ENCODE measurements at places on chromosomes 7 and 10.
A peak's percentile ranks its signal among the peaks of the same experiment; 100 is the strongest.

DNA sequence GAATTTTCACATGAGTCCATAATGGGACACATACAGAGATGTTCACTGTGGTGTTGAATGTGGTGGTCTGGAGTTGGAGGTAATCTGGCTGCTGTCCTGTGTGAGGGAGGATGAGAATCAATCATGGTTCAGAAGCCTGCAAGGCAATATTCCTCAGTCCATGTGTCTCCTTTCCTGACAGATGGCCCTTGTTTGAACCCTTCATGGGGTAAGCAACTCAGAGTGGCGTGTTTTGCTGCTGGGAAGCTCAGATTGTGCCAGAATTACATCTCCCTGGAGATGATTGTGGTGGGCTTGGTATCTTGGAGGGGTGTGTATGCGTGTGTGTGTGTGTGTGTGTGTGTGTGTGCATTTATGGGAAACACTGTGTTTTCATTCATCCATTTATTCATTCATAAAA lies 44.5 kb upstream of the COMTD1 start:
- DNase-seq = no peak

DNA sequence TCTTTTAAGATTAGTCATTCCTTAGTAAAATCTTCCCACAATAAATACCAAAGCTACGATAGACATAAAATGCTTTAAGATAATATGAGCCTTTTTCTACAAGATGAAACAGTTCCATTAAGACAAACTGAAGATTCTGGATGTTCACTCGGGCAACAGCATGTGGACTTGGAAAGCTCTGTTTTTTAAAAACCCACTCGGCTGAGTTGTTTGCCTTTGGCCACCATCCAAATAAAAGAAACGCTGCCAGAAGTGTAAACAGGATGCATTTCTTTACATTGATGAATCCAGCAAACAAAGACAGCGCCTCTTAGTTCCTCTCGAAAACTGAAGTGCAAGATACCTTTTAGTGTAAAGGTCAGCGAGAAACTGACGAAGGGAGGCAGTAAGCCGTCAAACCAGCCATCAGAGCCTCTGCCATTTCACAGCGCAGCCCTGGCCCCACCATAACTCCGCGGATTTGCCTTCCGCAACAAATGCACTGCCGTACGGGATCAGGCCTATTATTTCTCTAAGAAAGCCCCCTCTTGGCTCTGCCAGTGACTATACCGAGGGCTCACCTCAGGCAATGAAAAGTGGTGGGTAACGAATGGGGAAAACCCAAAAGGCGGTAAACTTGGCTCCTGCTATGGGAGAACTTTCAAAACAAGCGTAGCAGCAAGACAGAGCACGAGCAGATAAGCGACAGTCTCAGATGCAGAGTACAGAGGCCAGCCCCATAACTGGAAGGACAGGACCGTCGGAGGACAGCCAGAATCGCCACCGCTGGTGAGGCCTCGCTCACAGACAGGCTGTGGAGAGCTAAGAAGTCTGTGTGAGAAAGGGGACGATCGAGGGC lies 41.4 kb downstream of the GNA12 start:
- no peak for DNase-seq

DNA sequence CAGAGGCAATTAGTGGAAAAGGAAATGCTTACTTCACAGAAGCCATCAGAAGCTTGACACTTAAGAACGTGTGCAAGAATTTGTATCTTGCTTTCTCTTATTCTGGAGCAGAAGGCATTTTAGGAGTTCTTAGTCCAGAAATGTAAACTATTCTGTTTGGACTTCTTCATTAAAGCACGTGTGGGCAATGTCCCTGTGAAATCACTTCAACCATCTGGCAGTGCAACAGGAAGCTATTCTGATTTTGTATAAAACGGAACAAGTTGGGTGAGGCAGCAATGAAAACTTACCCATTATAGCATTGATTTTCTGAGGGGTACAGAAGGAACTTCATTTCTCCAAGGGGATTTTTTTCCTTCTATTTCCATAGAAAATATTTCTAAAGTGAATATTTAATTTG lies 21.3 kb upstream of the ARHGAP21 start:
- DNase-seq = no peak

DNA sequence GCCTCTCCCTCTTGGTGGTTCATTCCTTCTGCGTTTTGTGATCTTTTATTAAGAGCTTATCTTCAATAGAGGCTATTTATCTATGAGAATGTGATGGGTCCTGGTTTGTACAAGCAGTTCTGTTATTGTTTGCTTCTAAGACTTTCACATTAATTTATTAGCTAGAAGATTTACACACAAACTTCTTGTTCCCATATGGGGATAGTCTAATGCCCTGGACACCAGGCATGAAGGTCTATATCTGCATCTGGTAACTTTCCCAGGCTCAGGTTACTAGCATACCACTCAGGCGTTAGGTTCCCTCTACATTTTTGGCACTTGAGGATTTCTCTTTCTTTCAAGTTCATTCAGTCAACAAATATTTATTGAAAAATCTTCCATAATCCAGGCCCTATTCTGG lies 7.7 kb downstream of the XPNPEP1 start:
- DNase-seq = no peak

- DNase-seq = no peak
Measured at GRCh38 chr7:142795339-142795863, 24.6 kb downstream of the PRSS2 start.

GRCh38 chr10:81820418-81820817 lies 54.6 kb upstream of the NRG3 start:
- no peak for DNase-seq

- no peak for DNase-seq
Measured at GRCh38 chr10:93947524-93947923, 46.2 kb upstream of the PLCE1 start.

DNA sequence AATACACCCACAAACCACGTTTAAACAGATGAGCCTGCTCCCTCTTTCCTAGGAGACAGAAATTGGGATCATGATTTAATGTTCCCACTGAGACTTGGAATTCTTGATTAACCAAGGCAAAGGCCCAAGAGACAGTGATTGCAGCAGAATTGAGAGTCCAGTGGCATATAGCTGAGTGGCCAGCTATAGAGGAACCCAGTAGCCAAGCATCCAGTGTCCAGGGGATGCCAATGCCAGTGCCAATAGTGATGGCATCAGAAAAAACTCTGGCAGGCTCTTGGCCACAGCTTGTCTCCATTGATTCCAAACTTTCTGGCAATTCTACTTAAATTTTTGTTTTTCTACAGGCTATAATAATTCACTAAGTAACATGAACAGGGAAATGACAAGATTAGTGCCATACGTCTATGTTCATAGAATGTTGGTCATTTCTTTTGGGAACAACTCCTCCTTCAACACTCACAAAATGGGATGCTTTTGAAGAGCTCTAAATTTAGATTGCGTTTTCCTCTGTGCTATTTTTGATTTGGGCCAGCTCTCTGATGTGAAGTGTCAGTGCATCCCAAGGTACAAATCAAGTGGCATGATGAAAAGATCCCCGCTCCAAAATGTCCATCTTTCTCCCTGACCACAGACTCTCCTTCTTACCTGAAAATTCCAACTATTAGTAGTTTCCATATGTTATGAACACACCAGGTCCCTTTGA lies 83.1 kb upstream of the A1CF start:
- DNase-seq = no peak

GRCh38 chr10:46229144-46229563 lies 57.6 kb upstream of the ANTXRL start:
- peak; percentile 24 for DNase-seq

- no peak for DNase-seq
Measured at GRCh38 chr7:134104166-134104565, 23.0 kb upstream of the LRGUK start.
